ENCODE measurements at places on chromosomes 5 and 9.

DNA sequence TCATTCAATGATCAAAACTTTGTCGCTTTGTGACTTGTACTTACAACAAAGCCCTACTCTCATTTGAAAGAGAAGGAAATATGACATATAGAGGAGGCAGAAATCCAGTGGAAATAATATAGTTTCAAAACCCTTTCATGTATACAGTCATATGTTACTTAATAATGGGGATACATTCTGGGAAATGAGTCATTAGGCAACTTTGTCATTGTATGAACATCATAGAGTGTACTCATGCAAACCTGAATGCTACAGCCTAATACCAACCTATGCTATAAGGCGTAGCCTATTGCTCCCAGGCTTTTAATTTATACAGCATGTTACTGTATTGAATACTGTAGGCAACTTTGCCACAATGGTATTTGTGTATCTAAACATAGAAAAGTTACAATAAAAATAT is 69.0 kb upstream of the SMC2 start:
- DNase-seq, result no peak

- DNase-seq, result no peak
Observed at GRCh38 chr5:1111241-1111726, 579 bp downstream of the SLC12A7 start.

DNA sequence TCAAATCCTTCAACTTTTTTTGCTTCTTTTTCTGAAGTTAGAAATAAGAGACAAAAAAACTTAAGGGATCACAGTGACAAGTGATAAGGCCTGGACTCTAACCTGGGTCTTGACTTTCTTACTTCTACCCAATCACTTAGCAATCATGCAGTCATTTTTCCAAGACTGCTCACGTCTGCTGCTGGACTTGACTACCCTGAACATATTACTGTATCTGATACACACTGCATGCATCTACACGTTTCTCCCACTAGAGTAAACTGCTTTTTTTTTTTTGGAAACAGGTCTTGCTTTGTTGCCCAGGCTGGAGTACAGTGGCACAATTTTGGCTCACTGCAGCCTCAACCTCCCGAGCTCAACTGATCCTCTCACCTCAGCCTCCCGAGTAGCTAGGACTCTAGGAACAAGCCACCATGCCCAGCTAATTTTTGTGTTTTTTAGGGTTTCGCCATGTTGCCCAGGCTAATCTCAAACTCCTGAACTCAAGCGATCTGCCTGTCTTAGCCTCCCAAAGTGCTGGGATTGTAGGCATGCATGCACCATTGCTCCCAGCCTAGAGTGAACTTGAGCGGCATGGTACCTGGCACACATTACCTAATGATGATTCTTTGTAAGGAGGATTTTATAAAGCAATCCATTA is 7.4 kb downstream of the PLIN2 start:
- no peak for DNase-seq

- DNase-seq, result peak; percentile 23
Observed at GRCh38 chr5:68287976-68288706, 72.6 kb downstream of the PIK3R1 start.

- DNase-seq, result no peak
Observed at GRCh38 chr9:113645227-113645977, 181.9 kb downstream of the RGS3 start.
